Neural progenitor cell (in vitro differentiated cells): ENCODE measurements at places on chromosomes 1 and 21. TPM values are rescaled to one million over a fixed set of nuclear protein-coding genes. Genes with fewer than 3 reads are reported as not detected.
A peak's percentile ranks its signal among the peaks of the same experiment; 100 is the strongest.

DNA sequence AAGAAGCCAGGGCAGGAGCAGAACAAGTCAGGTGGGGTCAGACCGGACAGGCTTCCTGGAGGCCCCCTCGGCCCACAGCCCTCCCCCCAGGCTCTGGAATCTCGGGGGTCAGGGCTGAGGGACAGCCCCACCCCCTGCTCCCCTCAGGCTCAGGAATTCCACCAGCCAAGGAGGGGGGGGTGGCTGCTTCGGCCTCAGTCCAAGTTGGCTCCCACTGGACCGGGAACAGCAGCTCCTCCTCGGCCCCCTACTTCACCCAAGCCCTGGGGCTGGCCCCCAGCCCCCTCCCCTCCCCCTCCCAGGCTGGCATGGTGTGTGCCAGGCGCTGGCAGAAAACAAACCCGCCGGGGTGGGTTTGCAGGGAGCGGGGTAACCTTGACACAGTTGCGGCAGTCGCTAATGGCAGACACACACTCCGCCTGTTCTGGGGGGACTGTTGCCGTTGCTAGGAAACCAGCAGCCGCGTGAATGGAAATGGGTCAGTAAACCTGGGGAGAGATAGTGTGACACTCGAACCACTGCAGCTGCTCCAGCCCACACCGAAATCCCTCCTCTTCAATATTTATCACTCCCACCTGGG is 32.4 kb downstream of the AHDC1 start:
- H3K27me3 ChIP-seq: no peaks in the 10 kb centered on the region
- H3K4me3 ChIP-seq: peak overlapping the region; percentile 36
- H3K4me1 ChIP-seq: peaks cover 82% of the 10 kb centered on the region
- no peaks in the 10 kb centered on the region for H3K36me3 ChIP-seq
- H3K27ac ChIP-seq: peak overlapping the region; percentile 91
- DNase-seq: peak; percentile 67

The NES gene
- 83.8 and 219 TPM in 2 replicates for total RNA-seq

The LRRN2 gene
- 1.9 and 7.2 TPM in 2 replicates for total RNA-seq

The SERTAD4 gene
- 2.5 and 2.8 TPM in 2 replicates for total RNA-seq

- DNase-seq: no peak
- H3K36me3 ChIP-seq: no peaks in the 10 kb centered on the region
- H3K4me3 ChIP-seq: peak overlapping the region; percentile 30
- H3K27ac ChIP-seq: no peak overlapping the region
- H3K4me1 ChIP-seq: peaks cover 38% of the 10 kb centered on the region
- no peaks in the 10 kb centered on the region for H3K27me3 ChIP-seq
Measured at GRCh38 chr1:147585640-147586383, 44.5 kb downstream of the BCL9 start.
